ENCODE measurements at places on chromosomes 16 and 17.

DNA sequence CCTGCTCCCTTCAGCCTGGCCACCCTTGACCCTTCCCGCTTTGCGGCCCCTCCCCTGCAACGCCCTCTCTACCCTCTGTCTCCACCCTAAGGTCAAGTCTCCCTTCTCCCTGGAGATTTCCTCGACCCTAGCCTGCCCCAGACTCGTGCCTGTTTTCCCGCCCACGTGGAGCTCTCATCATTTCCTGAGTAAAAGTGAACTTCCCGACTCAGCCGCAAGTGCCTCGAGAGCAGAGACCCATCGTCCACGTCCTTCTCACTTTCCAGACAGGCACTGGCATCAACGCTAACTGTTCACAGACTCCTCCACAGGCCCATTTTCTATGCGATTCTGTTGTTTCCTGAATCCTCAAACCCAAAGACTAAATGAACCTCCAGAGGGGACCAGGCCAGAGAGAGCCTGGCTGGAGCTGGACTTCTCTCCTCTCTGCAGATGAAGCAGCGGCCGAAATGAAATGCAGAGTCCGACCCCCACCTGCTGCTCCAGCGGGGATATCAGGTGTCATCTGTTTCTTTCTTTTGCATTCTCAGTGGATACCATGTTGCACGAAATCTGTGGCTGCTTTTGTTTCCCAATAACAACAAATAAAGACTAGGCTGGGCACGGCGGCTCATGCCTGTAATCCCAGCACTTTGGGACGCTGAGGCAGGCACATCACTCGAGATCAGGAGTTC, 52.5 kb downstream of the RTN4RL1 start:
- no peak for DNase-seq

- DNase-seq: no peak
These were observed 28.3 kb downstream of the NLRC3 start for GRCh38 chr16:3548859-3549258.

GRCh38 chr16:11361701-11362451, 16.6 kb downstream of the RMI2 start:
- DNase-seq: no peak

GRCh38 chr17:36689089-36689667, 87.8 kb downstream of the MRM1 start:
- DNase-seq: no peak

DNA sequence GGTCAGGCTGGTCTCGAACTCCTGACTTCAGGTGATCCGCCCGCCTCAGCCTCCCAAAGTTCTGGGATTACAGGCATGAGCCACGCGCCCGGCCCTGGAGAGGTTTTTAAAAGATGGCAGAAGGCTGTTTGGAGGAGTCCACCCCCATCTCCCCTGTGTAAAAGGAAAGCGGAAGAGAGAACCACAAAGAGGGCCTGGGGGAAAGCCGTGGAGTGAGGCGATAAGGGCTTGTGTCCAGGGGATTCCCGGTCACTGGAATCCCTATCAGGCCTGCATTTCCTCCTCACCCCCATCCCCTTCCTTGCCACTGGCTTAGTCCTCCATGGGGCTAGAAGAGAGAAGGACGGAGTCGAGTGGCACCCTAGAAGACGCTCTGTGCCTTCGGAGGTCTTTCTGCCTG, at the start of gene GP1BA:
Gene GP1BA (plus strand): TSS at position 315 of the 400 bp plus-strand sequence. CDS start 328 bp downstream, outside the sequence.
- no peak for DNase-seq

GRCh38 chr17:31321966-31322365, 544 bp upstream of the EVI2A start:
- DNase-seq: no peak

DNA sequence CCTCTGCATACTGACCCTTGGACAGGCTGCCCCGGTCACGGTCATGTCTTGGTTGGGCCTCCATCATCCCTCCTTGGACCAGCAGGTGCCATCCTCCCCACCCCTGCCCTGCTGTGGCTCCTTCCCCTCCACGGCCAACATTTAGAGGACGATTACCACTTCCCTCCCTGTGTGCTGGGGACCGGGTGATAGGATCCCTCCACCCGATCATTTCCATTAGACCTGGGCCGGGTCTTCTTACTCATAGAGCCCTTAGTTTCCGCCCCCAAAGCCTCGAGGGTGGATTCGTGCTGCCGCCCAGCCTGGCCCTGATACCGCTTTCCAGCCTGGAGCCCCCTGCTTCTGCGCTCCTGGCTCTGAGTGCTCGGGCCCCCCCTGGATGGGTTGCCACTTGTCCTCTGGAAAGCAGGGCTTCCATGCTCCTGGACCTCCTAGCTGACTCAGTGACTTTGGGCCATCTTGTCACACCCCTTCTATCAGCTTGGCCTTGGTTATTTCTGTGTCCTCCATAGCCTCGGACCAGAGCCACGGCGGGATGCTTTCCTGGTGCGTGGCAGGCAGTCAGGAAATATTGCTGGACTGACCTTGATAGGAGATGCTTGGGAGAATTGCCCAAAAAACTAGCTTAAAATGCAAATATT, 171.4 kb downstream of the SEC14L1 start:
- no peak for DNase-seq

DNA sequence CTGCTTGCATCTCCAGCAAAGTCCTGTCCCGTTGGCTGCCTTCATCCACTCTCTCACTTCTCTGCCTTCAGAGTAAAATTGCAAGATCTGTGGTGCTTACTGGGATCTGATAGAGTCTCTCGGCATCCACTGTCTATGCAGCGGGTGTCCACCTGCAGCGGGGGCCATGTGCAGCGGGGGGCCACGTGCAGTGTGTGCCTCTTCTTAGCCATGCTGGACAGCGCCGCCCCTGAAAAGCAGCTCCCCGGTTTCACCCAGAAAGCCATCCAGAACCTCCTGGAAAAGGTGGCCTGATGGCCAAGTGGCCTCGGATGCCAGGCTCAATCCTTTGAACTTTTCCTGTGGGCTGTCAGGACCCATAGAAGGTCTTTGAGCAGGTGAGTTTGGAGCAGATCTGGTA, 9.5 kb downstream of the STX4 start:
- no peak for DNase-seq

- DNase-seq: no peak
These were observed 22.6 kb downstream of the SLC5A10 start for GRCh38 chr17:18974407-18975149.

DNA sequence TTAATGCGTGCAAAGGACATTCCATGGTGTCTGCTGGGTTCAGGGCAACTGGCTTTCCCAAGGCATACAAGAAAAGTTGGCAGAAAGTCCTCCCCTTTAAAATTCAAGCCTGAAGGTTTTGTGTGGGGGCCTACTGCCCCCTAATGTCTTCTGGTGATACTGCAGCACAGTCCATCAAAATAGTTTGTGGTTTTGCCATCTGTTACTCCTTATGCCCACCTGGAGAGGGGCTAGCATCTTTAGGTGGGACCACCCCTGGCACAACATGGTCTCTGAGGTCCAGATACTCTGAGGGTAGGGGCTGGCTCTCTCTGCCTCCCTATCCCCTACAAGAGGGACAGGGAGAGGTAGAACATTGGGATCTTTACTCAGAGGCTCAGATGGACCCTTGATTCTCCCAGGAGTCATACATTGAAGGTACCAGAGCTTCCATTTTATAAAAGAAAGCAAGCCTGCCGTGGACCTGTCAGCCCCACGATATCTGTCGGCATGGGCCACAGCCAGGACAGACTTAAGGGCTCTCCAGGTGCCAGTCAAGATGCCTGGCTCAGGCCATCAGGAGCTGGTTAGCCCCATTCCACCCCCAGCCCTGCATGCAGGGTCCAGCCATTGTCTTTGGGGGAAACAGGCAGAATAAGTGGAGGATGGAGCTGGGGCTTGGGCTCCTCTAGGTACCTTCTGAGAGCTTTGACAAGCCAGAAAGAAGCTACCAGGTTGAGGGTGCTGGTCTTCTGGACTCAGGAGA, 6.3 kb downstream of the ESRP2 start:
- DNase-seq: no peak

GRCh38 chr17:50358177-50358576, 12.3 kb downstream of the XYLT2 start:
- DNase-seq: no peak

- no peak for DNase-seq
These were observed 4.9 kb downstream of the MYLK3 start for GRCh38 chr16:46743232-46743719.

GRCh38 chr17:37274461-37274860, 101.3 kb upstream of the C17orf78 start:
- no peak for DNase-seq

GRCh38 chr16:78434401-78434800, 334.9 kb downstream of the WWOX start:
- DNase-seq: no peak

- no peak for DNase-seq
These were observed 9.3 kb downstream of the ENDOV start for GRCh38 chr17:80424261-80424660.

DNA sequence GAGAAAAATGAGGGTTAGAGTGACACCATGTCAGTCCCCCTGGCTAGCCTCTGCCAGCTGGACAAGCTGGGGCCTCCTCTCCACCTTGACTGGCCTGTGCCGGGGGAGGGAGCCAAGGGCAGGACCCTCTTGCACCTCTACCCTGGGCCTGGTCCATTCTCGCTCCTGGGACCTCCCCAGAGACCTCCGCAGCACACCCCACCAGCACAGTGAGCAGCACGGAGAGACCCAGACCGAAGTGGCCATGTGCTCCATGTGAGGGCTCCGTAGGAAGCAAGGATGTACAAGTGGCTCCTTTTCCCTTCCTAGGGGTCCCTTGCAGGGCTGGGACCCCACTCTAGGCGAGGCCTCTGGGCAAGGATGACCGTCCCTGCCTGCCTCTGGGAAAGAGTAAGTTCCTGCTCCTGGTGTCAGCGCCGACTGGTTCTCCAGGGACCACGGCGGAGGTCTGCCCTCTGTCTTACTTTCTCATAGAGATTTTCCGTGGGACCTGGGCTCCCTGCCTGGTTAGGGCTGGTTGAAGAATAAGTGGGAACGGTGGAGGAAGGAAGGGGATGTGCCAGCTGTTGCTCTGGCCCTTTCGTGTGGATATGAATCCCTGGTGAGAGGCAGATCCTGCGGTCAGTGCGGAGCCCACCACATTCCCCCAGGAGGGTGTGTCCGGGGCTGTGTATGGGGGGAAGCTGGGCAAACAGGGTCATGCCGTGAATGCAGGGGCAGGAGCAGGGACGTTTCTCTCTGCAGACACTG, 124.2 kb downstream of the METRNL start:
- no peak for DNase-seq

DNA sequence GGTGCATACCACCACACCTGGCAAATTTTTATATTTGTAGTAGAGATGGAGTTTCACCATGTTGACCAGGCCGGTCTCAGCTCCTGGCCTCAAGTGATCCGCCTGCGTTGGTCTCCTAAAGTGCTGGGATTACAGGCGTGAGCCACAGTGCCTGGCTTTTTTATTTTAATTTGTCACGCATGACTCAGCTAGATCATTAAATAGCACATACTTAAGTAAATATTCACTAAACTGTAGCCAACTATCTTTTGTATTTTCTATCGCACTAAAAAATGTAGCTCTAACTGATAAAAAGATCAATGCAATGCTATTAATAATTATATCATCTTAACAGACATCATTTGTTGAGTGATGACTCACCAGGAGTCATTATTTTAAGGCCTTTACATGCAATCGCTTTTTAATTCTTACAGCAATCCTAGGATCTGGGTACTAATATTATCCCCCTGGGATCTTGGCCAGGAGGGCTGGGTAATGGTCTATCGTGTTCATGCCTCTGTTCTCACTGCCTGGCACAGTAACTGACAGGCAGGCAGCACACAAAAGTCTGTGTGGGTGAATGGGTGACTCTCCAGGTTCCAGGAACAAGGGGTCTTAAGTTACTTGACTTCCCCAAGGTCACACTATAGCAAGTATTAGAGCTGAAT, 693.5 kb upstream of the EEF2KMT start:
- DNase-seq: no peak

- DNase-seq: no peak
These were observed 15.5 kb downstream of the CES1 start for GRCh38 chr16:55817236-55817912.

DNA sequence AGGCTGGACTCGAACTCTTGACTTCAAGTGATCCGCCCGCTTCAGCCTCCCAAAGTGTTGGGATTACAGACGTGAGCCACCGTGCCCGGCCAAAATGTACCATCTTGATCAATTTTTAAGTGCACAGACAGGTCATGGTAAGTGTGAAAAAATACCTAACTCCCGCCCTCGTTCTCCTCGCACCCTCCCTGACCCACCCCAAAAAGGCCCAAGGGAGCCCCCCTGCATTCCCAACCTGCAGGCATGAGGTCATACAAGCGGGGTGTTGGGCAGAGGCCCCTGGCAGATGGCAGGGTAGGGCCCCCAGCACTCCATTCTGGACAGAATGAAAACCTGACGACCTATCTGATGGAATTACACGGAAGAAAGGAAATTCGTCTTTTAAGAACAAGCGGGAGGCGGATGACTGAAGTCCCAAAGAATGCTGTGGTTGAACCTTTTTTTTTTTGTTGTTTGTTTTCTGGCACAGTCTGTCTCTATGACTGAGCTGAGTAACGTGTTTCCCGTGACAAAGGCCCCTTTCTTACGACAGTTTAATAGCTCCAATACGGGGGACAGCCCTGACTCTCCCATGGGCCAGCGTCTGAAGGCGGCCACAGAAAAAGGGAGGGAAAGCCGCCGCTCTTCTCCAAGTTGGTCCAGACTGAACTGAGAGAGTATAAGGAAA, 376.4 kb downstream of the SLC39A11 start:
- DNase-seq: no peak

- DNase-seq: no peak
These were observed 116.3 kb downstream of the TANC2 start for GRCh38 chr17:63082273-63082861.

- no peak for DNase-seq
These were observed 254.3 kb downstream of the WWOX start for GRCh38 chr16:78353640-78354275.

All from left forelimb (tissue), 1 donor.